Pulmonary artery endothelial cell (primary cell): ENCODE measurements at places on chromosomes 6 and 20. TPM values are rescaled to one million over a fixed set of nuclear protein-coding genes. Genes with fewer than 3 reads are reported as not detected.

GRCh38 chr6:111865909-111866546 is 7.2 kb downstream of the FYN start:
- DNase-seq: no peak

GRCh38 chr20:62501801-62502495 is 26.2 kb upstream of the GATA5 start:
- DNase-seq: peak; percentile 83

CCN5 gene
- not detected in 2 replicates for total RNA-seq

GRCh38 chr20:43506238-43506637 is 1.3 kb upstream of the L3MBTL1 start:
- no peak for DNase-seq

- no peak for DNase-seq
Observed at GRCh38 chr6:16305788-16306187, 67.4 kb downstream of the GMPR start.

- DNase-seq: no peak
Observed at GRCh38 chr6:153024709-153025017, 22.2 kb upstream of the MTRF1L start.

GRCh38 chr6:142954844-142955243 is 9.9 kb upstream of the HIVEP2 start:
- DNase-seq: no peak

GRCh38 chr20:31790401-31790800 is 28.8 kb upstream of the MYLK2 start:
- no peak for DNase-seq

LY6G6D gene
- not detected in 2 replicates for total RNA-seq

TASP1 gene
- total RNA-seq: 8.9 and 9.2 TPM in 2 replicates

DNA sequence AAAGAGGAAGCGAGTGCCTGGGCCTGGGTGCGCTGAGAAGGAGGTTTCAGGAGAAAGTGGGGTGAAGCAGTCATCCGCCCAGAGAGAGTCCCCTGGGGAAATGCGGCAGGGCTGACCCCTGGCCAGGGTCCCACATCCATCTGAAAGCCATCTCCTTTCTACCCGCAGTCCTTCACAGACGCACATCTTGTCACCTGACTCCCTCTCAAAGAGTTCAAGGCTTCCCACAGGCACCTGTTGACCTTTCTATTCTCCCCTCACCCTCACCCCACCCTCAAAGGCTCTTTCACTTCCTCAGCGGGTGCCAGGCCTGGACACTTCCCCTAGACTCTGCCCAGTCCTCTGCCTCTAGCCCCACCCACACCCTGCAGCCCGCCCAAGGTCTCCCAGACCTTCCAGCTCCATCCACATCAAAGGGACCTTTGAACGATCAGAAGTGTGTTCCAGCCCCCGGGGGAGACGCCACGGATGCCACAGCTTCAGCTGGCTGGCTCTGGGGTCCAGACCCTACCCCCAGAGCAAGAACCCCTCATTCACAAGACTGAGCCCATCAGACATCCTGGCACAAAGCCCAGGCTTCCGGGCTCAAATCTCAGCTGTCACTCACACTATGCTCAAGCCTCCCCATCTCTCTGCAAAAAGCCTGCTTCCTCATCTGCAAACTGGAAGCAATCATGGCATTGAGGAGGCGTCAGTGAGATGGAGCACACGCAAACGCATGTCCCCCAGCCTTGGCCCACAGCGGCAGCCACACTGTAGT is 2.1 kb downstream of the CTSZ start:
- no peak for DNase-seq

DNA sequence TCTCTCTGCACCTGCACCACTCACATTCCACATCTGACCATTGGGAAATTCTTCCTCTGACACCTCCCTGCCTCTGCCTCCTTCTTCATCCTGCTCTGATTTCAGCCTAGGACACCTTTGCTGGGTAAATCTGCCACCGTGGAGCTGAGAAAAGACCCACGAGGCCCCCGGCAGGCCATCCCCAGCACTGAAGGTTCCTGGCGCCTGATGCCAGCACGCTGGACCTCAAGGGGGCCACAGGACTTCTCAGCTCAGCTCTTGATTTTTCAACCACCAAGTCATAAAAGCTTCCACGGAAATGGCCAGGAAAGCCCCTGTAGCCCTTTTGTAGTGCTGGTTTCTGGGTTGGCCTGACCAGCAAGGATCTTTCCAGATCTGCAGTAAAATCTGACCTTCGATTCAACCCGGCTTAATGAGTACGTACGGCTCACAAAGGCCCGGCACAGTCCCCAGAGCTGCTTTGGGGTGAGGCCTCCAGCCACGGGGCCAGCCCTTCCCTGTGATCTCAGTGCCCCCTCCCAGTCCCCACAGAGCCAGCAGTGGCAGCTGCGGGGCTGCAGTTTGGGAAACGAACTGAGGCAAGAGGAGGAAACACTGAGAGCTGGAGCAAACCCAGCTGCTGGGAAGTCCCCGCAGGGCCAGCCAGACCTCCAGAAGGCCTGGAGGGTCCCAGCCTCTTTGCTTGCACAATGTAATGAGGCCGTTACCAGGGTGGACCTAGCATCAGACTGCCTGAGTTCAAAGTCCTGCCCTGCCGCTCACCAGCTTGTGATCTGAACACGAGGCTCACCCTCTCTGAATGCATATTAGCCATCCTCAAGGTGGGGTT is 157.5 kb downstream of the BMP7 start:
- no peak for DNase-seq

DNA sequence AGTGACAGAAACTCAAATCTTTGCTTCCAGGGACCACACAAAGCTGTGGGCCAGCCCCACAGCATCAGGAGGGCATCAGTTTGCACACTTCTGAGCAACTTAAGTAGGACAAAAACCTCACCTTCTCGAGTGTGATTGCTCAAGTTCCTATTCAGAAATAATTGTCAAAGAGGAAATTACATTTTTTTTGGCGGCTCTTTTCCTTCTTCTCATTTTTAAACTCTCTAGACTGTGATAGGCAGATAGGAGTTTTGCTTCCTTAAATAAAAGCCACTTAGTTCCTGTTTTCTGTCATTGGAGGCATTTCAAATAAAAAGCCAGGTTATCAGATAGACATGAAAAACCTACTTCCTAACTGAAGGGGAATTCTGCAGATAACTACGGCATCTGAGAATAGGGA is 11.2 kb upstream of the TAGAP start:
- DNase-seq: no peak

SOX4 gene
- 57.8 and 61.7 TPM in 2 replicates for total RNA-seq

GRCh38 chr6:43904311-43905123 is 134.5 kb downstream of the VEGFA start:
- DNase-seq: no peak

NTSR1 gene
- 1.8 and 2.2 TPM in 2 replicates for total RNA-seq

DNA sequence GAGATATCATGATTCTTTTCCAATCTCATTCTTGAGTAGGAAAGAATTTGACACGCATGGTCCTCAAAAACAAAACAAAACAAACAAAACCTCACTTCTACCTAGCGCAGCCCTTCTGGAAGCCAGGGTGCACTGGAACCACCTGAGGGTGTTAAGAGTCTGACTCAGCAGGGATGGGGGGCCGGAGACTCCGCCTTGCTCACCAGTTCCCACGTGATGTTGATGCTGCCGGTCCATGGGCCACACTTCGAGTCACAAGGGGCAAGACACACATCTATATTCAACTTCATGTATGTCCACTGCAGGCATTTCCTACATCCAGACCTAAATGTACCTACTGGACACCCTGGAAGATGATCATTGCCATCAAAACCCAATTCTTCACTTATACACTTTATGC is 30.4 kb downstream of the BFSP1 start:
- DNase-seq: no peak

ZNF184 gene
- 6.9 and 8.5 TPM in 2 replicates for total RNA-seq

SAMD5 gene
- total RNA-seq: 2.5 and 2.6 TPM in 2 replicates

SERAC1 gene
- total RNA-seq: 9.5 and 14.4 TPM in 2 replicates

GRCh38 chr6:125859727-125860126 is 69.0 kb downstream of the NCOA7 start:
- no peak for DNase-seq

GRCh38 chr6:35089935-35090505 is 51.1 kb downstream of the TCP11 start:
- DNase-seq: no peak

- DNase-seq: no peak
Observed at GRCh38 chr6:70310063-70310694, 7.3 kb upstream of the COL9A1 start.

- DNase-seq: no peak
Observed at GRCh38 chr20:46990596-46991104, 96.0 kb downstream of the EYA2 start.

GRCh38 chr20:63234693-63235398 is 859 bp upstream of the BIRC7 start:
- DNase-seq: no peak

RTN4IP1 gene
- total RNA-seq: 6.1 and 6.8 TPM in 2 replicates

DNA sequence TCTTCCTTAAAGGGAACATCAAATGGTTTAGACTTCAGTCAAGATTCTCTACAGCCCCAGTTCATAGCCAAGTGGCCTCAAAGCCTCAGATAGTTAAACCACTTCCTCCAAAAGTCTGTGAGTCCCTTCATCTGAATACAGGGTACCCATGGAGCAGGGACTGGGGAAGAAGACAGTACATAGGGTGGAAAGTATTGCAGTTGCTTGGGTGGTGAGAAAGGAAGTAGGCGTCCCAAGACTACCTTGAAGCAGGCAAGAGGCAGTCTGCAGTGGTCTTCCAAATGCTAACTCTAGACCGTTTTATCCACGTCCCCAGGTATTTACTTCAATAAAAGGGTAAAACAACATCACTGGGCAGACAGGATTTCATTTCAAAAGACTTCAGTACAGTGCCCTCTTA is 2.0 kb downstream of the FYN start:
- no peak for DNase-seq

- no peak for DNase-seq
Observed at GRCh38 chr6:154874773-154875592, 120.1 kb upstream of the TIAM2 start.

DNA sequence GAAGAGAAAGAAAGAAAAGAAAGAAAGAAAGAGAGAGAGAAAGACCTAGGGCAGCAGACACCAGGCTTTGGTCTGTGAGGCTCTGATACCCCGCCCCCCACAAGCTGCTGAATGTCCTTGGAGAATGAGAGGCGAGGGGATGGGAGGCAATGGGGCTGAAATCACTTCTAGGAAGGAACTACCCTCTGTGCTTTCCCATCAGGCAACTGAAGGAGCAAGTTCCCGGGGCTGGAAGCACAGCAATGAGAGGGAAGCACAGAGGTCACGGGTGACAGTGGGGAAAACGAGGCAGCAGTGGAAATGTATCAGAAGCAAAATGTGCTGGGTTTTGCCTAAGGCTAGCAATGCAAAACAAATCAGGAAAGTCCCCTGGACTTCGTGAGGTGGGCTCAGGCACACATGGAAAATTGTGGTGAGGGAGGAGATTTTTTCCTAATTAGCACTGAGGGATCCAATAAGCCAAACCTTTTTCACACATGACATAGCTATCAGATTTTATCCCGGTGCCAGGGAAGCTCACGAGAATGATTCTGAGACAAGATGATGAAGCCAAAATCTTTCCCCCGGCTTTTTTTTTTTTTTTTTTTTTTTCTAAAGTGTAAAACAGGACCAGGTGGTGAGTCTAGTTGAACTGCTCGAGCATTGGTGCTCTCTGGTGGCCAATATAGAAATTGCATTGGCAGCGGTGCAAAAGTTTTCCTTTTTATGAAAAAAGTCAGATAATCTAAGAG is 16.8 kb upstream of the ARFGEF2 start:
- no peak for DNase-seq

GRCh38 chr6:18837013-18837412 is 449.9 kb downstream of the RNF144B start:
- DNase-seq: no peak

ADA gene
- 16.7 and 22.4 TPM in 2 replicates for total RNA-seq

CFAP206 gene
- 0.04 and 0.20 TPM in 2 replicates for total RNA-seq

SLC24A3 gene
- not detected in 2 replicates for total RNA-seq

DNA sequence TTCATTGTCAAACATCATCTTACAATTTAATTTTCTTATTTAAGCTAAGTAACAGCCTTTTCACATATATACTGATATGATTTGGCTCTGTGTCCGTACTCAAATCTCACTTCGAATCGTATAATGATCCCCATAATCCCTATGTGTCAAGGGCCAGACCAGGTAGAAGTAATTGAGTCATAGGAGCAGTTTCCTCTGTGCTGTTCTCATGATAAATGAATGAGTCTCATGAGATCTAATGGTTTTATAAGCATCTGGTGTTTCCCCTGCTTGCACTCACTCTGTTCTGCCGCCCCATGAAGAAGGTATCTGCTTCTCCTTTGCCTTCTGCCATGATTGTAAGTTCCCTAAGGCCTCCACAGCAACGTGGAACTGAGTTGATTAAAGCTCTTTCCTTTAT is 25.1 kb upstream of the CMTR1 start:
- DNase-seq: no peak

DNA sequence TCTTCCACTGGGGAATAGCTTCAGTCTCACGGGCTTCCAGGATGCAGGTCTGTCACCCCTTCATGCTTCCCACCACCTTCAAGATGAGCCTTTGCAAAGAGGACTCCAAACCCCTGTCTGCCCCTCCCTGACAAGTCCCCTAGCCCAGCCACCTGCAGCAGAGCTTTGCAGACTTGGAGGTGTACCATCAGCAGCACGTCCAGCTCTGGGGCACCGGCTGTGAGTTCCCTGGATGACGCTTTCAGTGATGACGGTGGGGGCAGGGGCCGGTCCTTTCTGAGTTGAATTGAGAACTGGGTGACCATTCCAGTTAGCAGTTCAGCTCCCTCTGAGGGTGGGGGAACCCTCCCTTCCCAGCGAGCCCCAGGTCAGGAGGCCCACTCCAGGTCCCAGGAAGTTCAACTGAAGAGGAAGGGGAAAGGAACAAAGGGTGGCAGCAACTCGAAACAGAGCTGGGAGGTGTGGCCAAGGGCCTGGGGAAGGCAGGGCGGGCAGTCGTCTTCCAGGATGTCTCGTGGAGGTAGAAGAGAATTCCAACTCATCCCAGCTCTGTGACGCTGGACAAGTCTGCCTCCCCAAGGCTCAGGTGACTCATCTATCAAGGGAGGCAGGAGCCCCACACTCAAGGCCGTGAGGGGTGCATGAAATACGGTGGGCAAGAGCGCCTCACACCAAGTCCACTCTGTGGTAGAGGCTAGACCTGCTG is 86.0 kb downstream of the PTPN1 start:
- no peak for DNase-seq

MRPL18 gene
- total RNA-seq: 80.0 and 147 TPM in 2 replicates

- DNase-seq: no peak
Observed at GRCh38 chr6:53647462-53648094, 18.0 kb downstream of the KLHL31 start.

- DNase-seq: peak; percentile 44
Observed at GRCh38 chr6:4603291-4603690, 172.9 kb upstream of the CDYL start.

XKR7 gene
- total RNA-seq: not detected in 2 replicates
